ENCODE measurements at places on chromosomes 7 and 10. TPM values are rescaled to one million over a fixed set of nuclear protein-coding genes. Genes with fewer than 3 reads are reported as not detected.

Gene PRSS37
- not detected for polyA plus RNA-seq

- DNase-seq, result no peak
Measured at GRCh38 chr7:46568420-46569132, 647.5 kb upstream of the IGFBP3 start.

DNA sequence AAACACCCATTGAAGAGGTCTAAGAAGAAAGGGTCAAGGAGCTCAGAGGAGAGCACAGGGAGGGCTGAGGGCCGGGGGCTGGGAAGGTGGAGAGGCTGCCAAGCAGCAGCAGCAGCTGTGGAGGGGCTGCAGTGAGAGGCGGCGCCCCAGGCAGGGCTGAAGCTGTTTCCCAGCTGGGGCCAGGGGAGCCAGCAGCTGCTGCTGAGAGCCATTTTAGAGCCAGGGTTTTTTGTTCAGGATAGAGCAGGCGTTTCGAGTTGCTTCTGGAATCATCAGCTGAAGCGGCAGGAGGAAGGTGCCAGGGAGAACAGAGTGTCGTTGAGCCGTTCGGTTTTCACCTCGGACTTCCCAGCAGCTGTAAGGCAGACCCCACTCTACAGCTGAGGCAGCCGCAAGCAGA, 62.7 kb downstream of the LANCL2 start:
- no peak for DNase-seq

- no peak for DNase-seq
Measured at GRCh38 chr7:95601316-95601715, 5.0 kb upstream of the PDK4 start.

DNA sequence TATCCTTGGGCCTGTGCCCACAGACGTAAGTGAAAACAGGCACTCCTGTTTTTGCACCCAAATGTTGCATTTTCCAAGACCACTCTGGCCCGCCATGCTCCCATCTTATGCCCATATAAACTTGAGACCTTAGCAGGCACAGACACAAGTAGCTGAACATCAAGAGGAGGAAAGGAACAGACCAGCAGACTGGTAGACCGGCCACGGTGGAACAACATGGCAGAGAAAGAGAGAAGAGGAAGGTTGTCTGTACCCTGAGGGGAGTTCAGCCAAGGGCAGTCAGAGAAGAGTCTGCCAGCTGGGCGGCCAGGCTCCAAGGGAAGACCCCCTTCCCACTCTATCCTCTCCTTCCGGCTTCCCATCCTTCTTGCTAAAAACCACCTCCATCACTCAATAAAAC, 85.3 kb downstream of the GPR37 start:
- DNase-seq, result no peak

DNA sequence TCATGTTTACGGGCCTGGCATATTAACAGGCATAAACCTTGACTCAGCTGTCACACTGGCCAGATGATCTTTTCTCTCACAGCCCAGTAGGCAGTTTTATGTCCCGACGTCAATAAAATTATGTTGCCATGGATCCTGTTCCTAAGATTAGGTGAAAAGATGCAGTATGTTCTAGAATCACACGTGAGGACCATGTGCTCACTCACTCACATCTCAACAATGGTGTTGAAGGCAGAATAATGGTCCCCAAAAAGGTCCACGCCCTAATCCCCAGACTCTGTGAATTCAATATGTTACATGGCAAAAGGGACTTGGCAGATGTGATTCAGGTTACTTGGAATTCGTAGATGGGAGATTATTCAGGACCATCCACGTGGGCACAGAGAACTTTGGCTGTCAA, 3.5 kb downstream of the DOCK1 start:
- DNase-seq, result no peak

DNA sequence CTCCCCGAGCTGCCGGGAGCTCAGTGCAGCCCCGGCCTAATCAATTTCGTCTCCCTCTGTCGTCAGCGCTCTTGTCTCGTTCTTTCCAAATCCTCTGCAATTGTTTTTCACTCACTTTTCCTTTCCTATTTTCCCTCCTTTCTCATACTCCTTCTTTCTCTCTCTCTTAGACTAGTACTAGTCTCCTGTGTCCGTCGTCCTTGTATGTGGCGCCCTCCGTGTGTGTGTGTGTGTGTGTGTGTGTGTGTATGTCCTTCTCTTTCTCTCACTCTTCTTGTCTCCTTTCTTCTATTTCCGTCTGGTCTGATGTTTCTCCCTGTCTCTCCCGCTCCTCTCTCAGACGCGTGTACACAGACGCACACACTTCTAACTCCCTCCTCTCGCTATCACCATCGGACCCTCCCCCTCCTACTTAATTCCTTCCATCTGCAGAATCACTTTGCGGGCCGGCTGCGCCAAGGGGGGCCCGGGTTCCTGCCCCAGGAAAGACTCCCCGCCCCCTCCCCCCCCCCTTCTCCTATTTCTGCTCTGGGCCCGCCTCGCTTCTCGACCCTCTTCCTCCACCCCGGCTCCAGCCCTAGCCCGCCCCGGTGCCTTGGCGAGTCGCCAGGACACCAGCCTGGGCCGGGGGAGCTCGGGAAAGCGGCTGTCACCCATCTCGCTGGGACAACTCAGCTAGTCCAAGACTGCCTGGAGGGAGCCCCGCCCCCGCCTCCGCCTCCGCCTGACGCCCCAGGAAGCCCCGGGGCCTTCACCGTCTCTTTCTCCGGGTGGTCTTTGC, 743 bp upstream of the ZCCHC24 start:
- peak; percentile 19 for DNase-seq
